ENCODE measurements at places on chromosomes 12 and 14.

DNA sequence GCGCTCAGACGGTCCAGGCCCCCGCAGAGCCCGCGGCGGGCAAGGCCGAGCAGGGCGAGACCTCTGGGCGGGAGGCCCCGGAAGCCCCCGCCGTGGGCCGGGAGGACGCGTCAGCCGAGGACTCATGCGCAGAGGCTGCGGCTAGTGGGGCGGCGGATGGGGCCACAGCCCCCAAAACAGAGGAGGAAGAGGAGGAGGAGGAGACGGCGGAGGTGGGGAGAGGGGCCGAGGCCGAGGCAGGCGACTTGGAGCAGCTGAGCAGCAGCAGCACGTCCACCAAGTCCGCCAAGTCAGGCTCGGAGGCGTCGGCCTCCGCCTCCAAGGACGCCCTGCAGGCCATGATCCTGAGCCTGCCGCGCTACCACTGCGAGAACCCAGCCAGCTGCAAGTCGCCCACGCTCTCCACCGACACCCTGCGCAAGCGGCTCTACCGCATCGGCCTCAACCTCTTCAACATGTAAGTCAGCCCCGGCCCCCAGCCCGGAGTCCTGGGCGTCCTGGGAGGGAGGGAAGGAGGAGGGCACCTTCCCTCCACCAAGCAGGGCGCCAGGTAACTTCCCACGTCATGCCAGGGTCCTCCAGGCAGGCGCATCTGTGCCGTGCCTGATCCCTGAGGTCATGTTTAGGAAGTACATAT lies 72.4 kb downstream of the IQSEC3 start:
- no peak for DNase-seq

DNA sequence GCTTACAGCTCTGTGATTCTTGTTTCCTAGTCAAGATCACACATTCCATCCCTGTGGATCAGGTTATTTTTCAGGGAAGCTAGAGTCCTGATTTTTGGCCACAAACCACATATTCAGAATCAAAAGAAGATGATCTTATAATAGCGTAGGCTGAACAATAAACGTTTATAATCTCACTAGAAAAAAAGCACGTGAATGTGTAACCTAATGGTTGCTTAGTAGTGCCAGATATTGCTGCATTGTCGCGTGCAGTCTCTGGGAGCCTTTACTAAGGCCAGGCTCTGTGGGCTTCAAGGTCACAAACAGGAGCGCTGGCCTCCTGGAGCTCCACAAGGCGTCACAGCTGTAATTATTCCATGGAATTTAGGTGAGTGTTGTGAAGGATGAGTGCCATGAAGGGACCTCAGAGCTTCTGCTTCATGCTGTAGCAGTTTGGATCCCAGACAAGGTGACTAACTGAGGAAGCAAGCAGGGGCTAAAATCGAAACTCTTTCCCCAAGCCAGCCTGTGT lies 17.4 kb downstream of the CDKN1B start:
- DNase-seq = no peak

- DNase-seq = no peak
Measured at GRCh38 chr12:54657105-54657607, 9.0 kb upstream of the DCD start.

DNA sequence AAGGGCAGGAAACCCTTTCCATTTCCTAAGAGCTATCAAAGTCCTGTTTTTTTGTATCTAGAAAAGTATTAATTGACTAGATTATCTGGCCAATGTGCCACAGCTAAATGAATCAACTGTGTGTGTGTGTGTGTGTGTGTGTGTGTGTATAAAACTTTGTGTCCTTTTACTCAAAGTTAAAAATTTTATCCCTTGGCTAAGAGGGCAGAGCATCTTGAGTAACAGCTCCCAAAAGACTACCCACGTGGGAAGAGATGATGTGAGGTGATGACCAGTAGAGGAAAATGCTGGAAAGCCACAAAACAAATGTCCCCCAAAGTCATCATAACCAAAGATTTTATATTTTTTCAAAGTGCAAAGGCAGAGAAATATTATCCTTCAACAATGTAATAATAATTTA lies 90.3 kb downstream of the FAR2 start:
- DNase-seq = no peak

DNA sequence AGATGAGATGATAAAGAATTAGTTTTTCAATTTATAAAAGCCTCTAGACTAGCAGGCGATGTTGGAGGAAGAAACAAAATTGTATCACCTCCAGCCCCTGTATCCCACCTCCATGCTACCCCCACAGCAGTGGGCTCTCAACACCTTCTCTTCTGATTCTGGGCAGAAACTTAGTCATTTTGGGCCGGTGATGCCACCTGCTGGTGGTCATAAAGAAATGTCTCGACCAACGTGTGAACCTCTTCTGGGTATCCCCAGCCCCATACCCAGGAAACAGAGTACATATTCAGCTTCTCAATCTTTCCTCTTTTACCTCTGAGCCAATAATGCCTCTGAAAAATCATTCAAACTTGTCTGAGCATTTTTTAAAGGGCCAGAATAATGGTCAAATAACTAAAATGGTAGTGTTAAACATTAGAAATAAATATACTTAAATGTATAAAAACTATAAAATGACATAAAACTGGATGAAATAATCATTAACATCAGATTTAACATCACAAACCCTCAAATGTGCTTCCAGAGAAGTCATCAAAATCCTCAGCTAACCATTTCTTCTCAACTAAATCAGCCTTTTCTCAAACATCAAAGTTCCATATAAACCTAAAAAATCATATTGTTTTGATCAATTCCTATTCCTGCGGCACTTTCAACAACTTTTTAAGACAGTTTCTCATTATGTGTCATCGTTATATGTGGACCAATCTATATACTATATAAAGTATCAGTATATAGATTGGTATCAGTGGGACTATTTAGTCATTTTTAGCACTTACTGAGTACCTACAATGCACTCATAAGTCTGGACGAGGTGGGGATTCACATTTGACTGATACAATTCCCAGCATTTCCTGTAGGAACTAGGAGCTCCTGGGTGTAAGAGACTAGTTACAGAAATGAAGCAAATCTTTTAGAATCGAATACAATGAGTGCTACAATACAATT lies 69.4 kb downstream of the ATXN2 start:
- peak; percentile 23 for DNase-seq

- peak; percentile 29 for DNase-seq
Measured at GRCh38 chr12:54596526-54596946, 8.1 kb upstream of the PPP1R1A start.
